Myometrial cell (primary cell): ENCODE measurements at places on chromosomes 12 and 14. TPM values are rescaled to one million over a fixed set of nuclear protein-coding genes. Genes with fewer than 3 reads are reported as not detected.

CDKL1 gene
- total RNA-seq, result 1.4 and 7.3 TPM in 2 replicates

HOXC5 gene
- not detected in 2 replicates for total RNA-seq

ARMH4 gene
- total RNA-seq, result 0.58 and 0.71 TPM in 2 replicates

FOXJ2 gene
- 6.9 and 7.1 TPM in 2 replicates for total RNA-seq

C12orf75 gene
- total RNA-seq, result 334 and 368 TPM in 2 replicates

CLECL1 gene
- total RNA-seq, result not detected in 2 replicates

CLEC9A gene
- not detected in 2 replicates for total RNA-seq

OTUB2 gene
- 1.6 and 4.0 TPM in 2 replicates for total RNA-seq

ANG gene
- total RNA-seq, result 7.5 and 12.1 TPM in 2 replicates

DEPDC4 gene
- 1.2 TPM in 1 of 2 replicates, not detected in the other for total RNA-seq

CLEC4D gene
- not detected in 2 replicates for total RNA-seq

RPAP3 gene
- 13.0 and 17.5 TPM in 2 replicates for total RNA-seq

KRT83 gene
- not detected in 2 replicates for total RNA-seq

PTPRQ gene
- 6.4 and 30.3 TPM in 2 replicates for total RNA-seq

NTS gene
- not detected in 2 replicates for total RNA-seq

TAS2R20 gene
- total RNA-seq, result 0.35 TPM in 1 of 2 replicates, not detected in the other

TAS2R42 gene
- not detected in 2 replicates for total RNA-seq

TTC8 gene
- total RNA-seq, result 31.5 and 37.2 TPM in 2 replicates

KRT6B gene
- not detected in 2 replicates for total RNA-seq

C3AR1 gene
- total RNA-seq, result 0.29 and 0.53 TPM in 2 replicates

PRIMA1 gene
- total RNA-seq, result not detected in 2 replicates

NGB gene
- not detected in 2 replicates for total RNA-seq

PPP1R1A gene
- total RNA-seq, result not detected in 2 replicates

LHX5 gene
- not detected in 2 replicates for total RNA-seq

PTPRB gene
- not detected in 2 replicates for total RNA-seq

ATG101 gene
- 107 and 110 TPM in 2 replicates for total RNA-seq

DENND5B gene
- total RNA-seq, result 2.0 and 3.7 TPM in 2 replicates

NRXN3 gene
- total RNA-seq, result 2.1 and 2.9 TPM in 2 replicates

CYP46A1 gene
- total RNA-seq, result not detected in 2 replicates

OR6S1 gene
- not detected in 2 replicates for total RNA-seq

PROX2 gene
- total RNA-seq, result not detected in 2 replicates

GPR65 gene
- total RNA-seq, result 0.18 TPM in 1 of 2 replicates, not detected in the other

INHBC gene
- not detected in 2 replicates for total RNA-seq

CLEC4C gene
- total RNA-seq, result not detected in 2 replicates

KLRC2 gene
- not detected in 2 replicates for total RNA-seq

VIPAS39 gene
- total RNA-seq, result 20.8 and 41.3 TPM in 2 replicates

TAS2R7 gene
- total RNA-seq, result not detected in 2 replicates

PIWIL1 gene
- not detected in 2 replicates for total RNA-seq

DAO gene
- not detected in 2 replicates for total RNA-seq

MUCL1 gene
- not detected in 2 replicates for total RNA-seq

CD9 gene
- 130 and 141 TPM in 2 replicates for total RNA-seq

SOAT2 gene
- total RNA-seq, result 0.18 and 0.29 TPM in 2 replicates

PPFIA2 gene
- 0.71 TPM in 1 of 2 replicates, not detected in the other for total RNA-seq

FLRT2 gene
- total RNA-seq, result 0.29 and 1.1 TPM in 2 replicates

FGF6 gene
- not detected in 2 replicates for total RNA-seq

YLPM1 gene
- 15.9 and 20.0 TPM in 2 replicates for total RNA-seq

B4GALNT3 gene
- not detected in 2 replicates for total RNA-seq

DACT1 gene
- 0.29 and 2.1 TPM in 2 replicates for total RNA-seq

PLEKHD1 gene
- not detected in 2 replicates for total RNA-seq

SRGAP1 gene
- 5.8 and 6.2 TPM in 2 replicates for total RNA-seq

OR6C2 gene
- total RNA-seq, result not detected in 2 replicates

LAG3 gene
- total RNA-seq, result under 0.01 and 0.35 TPM in 2 replicates

RIMBP2 gene
- not detected in 2 replicates for total RNA-seq

GDF11 gene
- 13.3 and 15.9 TPM in 2 replicates for total RNA-seq

AKT1 gene
- total RNA-seq, result 160 and 169 TPM in 2 replicates

AQP6 gene
- not detected in 2 replicates for total RNA-seq

MDGA2 gene
- total RNA-seq, result not detected in 2 replicates

GNPNAT1 gene
- total RNA-seq, result 29.1 and 34.6 TPM in 2 replicates

C12orf57 gene
- total RNA-seq, result 314 and 317 TPM in 2 replicates
